ENCODE measurements at places on chromosomes 13 and 19.

- DNase-seq: no peak
Measured at GRCh38 chr13:85666356-85666755, 132.9 kb downstream of the SLITRK6 start.

GRCh38 chr19:31943191-31943661, 402.2 kb upstream of the ZNF507 start:
- DNase-seq: no peak

DNA sequence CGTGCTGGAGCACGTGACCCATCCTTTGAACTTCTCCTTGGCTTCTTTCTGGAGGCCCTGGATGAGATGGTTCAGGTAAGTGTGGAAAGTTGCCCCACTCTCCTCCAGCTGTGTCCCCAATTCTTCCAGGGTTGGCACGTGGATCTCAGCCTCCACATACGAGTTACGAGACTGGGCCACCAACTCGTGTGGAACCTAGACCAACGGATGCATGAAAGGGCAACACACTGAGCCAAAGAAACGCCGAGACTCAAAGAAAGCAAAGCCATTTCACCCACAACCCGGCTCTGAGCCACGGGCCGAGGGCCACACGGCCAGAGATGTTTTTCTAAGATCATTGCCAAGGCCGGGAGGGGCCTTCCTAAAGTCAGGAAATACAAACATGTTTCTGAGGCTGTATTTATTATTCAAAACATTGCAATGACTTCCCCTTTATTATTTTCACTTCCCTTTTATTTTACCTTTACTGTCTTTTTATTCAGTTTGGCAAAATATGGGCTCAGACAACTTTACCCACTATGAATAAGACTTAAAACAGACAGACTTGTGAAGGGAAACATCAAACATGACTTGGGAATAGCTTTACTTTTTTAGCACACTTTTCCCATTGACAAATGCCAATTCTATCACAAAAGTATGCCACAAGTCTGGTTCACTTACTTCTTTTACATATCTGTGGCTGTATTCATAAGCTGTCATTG, 94.6 kb downstream of the KL start:
- no peak for DNase-seq

GRCh38 chr19:35268536-35269437, at the start of gene USF2:
USF2 (plus strand) TSS chr19:35268962; CDS start chr19:35269102, 140 bp downstream.
- DNase-seq: peak; percentile 30

Measured in effector CD8-positive, alpha-beta T cell (primary cell).